Hypothalamus (tissue), 51 donors: ENCODE measurements at places on chromosomes 7 and 10.

DNA sequence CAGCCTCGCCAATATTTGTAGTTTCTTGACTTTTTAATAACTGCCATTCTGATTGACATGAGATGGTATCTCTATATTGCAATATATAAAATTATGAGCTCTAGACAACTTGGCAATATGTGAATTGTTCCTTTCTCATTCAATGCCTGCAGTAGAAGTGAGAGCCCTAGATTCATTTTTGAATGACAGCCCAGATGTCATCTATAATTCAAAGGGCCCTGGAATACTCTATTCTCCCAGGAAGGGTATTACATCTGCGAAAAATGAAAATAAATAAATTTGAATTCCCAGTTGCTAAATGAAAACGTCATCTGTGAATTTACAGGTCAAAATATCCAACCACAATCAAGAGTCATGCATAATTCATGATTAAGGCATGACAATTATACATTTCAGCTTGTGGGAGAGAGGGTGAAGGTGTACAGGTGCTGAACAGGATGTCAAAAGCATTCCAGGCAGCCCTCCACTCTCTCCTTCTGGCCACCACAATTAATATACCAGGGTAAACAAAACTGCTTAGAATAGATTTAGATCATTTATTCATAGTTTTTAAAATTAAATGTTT is 1147.3 kb downstream of the XPNPEP1 start:
- DNase-seq: no peak

DNA sequence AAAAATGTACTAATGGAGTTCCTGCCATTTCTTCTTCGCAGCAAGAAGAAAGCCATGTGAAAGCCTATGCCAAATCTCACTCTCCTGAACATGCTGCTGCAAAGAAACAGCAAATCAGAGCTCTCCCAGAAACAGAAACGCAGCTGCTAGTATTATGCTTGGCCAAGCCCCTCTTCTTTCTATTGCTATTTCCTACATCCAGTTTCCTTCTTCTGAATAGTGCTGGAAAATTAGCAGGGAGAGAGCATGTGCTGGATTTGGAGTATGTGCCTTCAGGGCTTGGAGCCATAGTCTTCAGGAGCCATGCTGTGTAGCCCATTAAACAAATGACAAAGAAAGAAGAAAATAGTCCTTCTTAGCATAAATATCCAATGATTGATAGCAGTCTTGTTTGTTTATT is 852.0 kb upstream of the PHF14 start:
- DNase-seq: no peak

DNA sequence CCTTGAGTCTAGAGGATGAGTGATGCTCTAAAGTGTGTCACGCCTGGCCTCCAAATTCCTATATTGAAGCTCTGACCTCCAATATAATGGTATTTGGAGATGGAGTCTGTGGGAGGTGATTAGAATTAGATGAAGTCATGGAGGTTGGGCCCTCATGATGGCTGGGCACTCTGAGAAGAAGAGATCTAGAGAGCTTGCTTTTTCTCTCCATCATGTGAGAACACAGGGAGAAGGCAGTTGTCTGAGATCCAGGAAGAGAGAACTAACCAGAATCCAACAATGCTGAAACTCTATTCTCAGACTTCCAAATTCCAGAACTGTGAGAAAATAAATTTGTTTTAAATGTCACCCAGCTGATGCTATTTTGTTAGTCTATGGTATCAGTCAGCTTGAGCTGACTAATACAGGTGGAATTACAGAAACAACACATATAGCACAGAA is 15.1 kb downstream of the RNF216 start:
- no peak for DNase-seq

- DNase-seq: peak; percentile 12
Observed at GRCh38 chr10:32054094-32054493, 2.1 kb downstream of the KIF5B start.

- no peak for DNase-seq
Observed at GRCh38 chr10:1548596-1548995, 188.7 kb downstream of the ADARB2 start.

- no peak for DNase-seq
Observed at GRCh38 chr10:80477-81105, 31.5 kb upstream of the TUBB8 start.

- DNase-seq: no peak
Observed at GRCh38 chr7:28613262-28613661, 200.9 kb downstream of the CREB5 start.

DNA sequence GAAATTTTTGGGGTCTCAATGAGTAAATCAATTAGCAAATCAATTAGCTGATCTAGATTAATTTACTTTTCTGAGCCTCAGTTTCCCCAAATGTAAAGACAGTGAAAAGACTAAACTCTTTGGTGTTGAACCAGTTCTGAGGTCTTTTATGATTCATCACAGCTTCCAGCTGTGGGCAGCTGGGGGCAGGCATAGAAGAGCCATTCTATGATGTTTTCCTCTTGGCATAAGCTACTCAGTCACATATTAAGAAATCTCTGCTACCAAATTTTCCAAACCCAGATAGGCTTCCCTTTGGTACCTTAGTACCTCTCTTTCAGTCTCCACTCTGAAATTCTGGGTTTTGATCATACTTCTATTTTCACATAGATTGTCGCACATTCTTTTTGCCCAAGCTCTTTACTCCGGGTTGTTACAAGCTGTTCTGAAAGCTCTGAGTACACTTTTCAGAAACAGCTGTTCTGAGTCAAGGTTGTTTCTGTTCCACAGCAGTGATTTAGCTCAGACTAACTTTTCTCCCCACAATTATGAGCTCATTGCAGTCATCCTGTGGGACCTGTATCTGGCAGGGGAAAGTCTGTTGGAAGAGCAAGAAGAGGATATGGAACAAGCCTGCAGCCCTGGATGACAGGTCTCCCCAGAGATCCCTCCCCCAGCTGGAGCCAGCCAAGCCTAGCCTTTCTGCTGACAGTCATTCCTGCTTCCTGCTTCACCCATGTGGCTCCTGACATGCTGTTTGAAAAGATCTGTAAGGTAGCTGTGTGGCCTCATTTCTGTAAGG is 599.6 kb upstream of the GHITM start:
- no peak for DNase-seq

GRCh38 chr10:92572362-92573090 is 1.4 kb downstream of the IDE start:
- no peak for DNase-seq

GRCh38 chr10:131062621-131063260 is 248.8 kb downstream of the TCERG1L start:
- DNase-seq: no peak

GRCh38 chr7:55326081-55326835 is 38.9 kb upstream of the LANCL2 start:
- no peak for DNase-seq

DNA sequence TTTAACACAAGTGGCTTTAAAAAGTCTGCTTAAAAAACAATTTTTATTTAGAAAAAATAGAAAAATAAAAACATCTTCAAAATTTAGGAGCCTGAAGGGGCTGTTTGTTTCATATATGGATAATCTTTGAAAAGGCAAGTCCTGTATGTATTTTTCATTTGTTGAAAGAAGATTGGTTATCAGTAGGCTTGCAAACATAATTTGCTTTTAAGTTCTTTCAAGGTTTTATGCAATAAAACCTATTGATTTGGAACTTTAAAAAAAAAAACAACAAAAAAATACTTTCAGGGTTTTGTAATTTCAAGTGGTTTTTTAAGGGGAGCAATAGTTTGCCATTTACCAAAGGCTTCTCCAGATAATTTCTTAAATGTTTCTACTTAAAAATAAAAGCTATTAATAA is 35.6 kb downstream of the MPLKIP start:
- DNase-seq: no peak

DNA sequence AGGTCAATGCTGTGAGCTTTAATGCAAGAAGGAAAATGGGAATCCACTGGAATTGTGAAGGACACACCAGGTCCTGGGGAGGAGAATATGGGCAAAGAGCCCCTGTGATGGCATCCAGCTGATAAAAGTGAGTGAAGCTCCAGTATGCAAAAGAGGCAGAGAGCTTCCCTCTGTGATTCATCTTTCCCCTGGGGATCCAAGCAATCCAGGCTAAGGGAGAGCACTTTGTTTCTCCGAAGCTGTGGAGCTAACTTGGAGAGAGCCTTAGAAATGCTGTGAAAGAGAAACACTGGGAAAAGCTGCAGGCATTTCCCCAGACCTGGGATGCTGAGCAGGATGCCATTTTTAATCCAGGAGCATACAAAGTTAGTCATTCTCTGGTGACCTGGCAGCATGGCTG is 489.5 kb downstream of the SH2D4B start:
- DNase-seq: no peak

DNA sequence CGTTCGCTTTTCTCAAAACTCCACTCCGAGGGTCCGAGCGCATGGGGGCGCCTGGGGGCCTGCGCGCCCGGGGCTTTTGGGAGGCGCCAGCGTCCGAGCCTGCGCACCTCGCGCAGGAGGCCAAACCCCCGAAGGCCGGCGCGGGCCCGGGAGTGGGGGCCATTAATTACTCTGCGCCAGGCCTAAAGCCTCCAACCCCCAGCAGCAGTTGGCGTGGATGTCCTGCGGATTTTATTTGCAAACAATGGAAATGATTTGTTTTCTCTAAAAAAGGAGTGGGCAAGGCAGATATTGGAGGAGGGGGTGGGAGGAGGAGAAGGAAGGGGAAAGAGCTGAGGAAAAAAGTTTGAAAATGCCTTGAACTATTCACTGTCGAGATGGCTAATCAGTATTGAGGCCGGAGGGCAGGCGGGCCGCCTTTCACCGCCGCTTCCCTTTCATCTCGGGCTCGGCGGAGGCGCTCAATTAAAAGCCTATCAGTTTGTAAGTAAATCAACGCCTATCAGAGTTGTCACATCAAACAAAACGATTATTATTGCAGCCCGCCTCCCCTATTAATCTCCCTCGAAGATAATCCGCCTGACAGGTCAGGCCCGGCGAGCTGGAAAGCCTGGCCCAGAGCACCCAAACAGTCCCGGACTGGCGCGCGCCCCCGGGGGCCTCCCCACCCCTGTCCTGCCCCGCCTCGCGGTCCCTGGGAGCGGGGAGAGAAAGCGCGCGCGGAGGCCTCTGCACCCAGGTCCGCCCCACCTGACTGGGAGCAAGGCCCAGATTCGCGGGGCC is 3.4 kb upstream of the ZNF503 start:
- no peak for DNase-seq

GRCh38 chr7:26550492-26550891 is 258.8 kb downstream of the SNX10 start:
- DNase-seq: no peak

DNA sequence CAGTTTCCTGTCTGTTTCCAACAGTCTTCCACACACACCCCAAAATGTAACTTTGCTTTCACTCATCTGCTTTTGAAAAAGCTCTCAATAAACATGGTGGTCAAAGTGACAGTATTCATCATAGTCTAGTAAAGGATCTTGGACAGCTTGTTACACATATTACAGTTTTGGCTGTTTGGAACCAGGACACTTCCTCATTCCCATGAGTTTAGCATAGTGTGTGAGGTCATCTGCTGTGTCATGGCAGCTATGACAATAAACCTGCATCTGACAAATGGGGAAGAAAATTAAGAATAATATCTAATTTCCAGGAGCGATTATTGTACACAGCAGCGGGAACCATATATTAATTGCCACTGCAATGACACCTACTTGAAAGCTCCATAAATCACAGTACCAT is 184.3 kb upstream of the SLC26A5 start:
- DNase-seq: no peak

- DNase-seq: no peak
Observed at GRCh38 chr7:45107356-45107755, 4.1 kb downstream of the TBRG4 start.

DNA sequence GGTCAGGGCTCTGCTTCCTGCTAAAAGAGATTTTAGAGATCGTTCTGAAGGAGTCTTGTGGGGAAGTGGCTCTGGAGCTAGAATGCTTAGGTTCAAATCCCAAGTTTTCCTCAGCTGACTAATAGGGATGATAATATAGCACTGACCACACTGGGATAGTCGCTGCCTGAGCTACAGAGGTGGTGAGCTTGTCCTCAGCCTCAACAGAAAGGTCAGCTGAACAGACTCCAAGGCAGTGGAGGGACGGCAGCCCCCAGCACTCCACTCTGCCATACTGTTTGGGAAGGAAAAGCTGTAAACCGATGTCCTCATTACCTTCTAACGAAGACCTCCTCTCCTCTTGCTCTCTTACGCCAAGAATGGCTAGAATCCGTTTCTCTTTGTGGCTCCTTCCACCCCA is 36.2 kb downstream of the KAT6B start:
- DNase-seq: no peak

GRCh38 chr10:114517368-114518250 is 113.3 kb upstream of the AFAP1L2 start:
- no peak for DNase-seq

DNA sequence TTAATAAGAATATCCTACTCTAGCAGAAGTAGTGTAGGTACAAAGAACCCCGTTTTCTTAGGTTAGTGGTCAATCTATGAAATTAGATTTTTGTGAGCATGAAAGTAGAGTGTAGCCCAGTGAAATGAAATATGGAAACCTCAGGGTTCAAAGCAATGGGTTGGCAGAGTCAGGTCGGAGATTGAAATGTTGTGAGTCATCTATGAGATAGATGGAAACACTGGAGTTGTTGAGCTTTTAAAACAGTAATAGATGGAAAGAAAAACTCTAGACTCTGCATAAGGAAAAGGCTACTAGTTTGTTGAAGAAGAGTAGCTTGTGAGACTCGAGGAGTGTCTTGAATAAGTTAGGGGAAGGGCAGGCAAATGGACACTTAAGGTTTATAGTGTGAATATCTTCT is 251.9 kb downstream of the EXOC4 start:
- DNase-seq: no peak

DNA sequence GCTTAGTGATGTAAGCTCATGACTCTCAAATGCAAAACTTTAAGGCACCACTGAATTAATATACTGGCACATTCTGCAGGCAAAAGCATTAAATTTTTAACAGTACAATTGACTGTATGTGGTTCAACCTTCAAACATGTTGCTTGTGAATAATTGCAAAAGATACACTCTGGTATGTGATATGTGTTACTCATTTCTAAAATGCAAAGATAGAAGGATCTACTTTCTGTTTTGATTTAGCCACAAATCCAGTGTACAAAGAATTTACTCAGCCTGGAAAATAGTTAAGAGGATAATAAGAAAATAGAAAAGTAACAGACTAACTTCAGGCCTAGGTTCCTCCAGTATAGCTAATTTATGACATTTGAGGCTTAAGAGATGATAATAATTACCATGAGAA is 66.6 kb upstream of the NOBOX start:
- no peak for DNase-seq

- DNase-seq: peak; percentile 83
Observed at GRCh38 chr10:116787893-116788665, 45.7 kb upstream of the HSPA12A start.

DNA sequence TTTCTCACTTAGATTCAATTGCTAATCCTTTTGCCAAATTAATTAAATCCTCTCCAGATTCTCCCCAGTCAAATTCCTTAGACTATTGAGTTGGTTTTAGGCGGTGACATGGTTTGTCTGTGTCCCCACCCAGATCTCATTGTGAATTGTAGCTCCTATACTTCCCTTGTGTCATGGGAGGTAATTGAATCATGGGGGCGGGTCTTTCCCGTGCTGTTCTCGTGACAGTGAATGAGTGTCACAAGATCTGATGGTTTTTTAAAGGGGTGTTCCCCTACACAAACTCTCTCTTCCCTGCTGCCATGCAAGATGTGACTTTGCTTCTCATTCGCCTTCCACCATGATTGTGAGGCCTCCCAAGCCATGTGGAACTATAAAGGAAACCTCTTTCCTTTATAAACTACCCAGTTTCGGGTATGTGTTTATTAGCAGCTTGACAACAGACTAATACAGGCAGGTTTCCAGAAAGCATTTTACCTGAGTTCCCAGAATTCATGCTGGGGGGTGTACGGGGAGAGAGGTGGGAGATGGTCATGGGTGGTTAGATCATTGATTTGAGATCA is 44.7 kb upstream of the GARS1 start:
- no peak for DNase-seq

GRCh38 chr10:84388148-84388547 is 59.8 kb downstream of the CCSER2 start:
- no peak for DNase-seq

GRCh38 chr10:4068629-4069028 is 283.6 kb upstream of the KLF6 start:
- DNase-seq: no peak
